ENCODE measurements at places on chromosomes 3 and 15. TPM values are rescaled to one million over a fixed set of nuclear protein-coding genes. Genes with fewer than 3 reads are reported as not detected.

The ROBO1 gene
- total RNA-seq, result 35.5 TPM

The PLA1A gene
- total RNA-seq, result 0.36 TPM

The RPSA gene
- 2,722 TPM for total RNA-seq

DNA sequence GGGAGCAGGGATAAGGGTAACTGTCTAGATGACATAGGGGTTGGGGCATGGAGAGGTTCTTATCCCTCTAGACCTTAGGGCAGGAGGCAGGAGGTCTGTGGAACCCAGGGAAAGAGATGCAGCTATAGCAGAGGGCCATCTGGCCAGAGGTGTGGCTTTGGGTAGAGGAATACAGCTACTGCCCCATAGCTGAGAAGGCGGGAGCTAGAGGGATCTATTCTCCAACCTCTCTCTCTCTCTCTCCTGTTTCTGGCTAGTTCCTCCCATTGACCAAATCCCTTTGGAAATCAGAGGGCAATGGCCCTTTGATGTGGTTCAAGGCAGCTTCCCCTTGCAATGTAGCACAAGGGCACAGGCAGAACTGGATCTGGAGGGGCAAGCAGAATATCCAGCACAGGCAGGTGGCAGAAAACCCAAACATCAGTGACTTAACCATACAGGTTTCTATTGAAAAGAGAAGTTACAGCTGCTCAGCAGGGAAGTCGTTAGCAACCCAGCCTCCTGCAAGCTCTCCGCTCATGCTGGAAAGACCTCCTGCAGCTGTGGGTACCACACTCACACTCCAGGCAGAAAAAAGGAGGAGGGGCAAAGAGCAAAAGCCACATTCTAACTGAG lies 22.3 kb upstream of the LMOD3 start:
- DNase-seq, result no peak
